ENCODE measurements at places on chromosomes 3 and 15. TPM values are rescaled to one million over a fixed set of nuclear protein-coding genes. Genes with fewer than 3 reads are reported as not detected.

CPA3 gene
- 6.3 TPM for total RNA-seq

CX3CR1 gene
- total RNA-seq, result 1.5 TPM

IL17RE gene
- 117 TPM for total RNA-seq

SYNM gene
- total RNA-seq, result 12.6 TPM

DNA sequence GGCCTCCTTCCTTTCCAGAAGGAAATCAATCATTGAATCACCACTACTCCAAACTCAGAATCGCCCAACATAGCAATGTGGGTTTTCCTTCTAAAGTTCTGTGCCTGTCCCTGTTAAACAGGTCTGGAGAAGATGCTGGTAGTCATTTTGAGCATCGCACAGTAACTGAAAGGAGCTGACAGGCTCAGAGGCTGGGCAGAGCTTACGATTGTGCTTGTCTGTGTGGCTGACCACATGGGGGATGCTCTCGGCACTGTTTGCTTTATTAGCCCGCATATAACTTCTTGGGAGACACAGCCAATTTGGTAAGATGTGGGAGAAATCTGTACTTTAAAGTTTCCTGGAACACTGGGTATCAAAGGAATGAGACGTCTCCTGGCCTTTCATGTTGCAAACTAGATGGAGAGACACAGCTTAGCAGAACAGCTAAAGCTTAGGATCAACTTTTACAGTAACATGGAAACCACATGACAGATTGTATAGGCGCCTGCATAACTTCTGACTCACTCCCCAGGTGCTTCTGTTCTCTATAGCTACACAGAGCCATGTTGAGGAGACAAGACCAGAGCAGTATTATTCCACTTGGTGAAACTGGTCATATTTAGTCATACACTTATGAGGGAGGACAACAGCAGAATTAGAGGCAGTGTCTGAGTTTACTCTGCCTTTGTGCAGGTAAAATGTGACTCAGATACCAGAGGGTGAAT, 374.1 kb downstream of the RORA start:
- no peak for DNase-seq

DNA sequence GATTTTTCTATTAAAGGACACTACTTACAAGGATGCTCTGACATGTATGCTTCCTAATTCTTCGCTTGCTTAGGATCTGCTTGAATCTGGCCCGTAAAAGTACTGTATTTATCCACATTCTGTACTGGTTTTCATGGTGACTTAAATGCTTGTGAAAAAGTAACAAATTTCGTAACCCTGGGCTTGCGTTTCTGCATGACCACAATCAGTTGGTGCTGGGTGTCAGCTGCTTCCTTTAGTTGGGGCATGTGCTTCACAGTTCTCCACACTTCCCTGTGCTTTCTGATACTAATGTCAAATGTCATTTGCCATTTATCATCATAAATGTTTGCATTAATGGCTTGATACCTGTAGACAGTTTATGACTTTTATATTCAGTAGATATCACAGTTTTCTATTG, 218.4 kb upstream of the MLF1 start:
- no peak for DNase-seq

GRCh38 chr3:76700323-76700722, 339.6 kb upstream of the ROBO2 start:
- DNase-seq, result no peak

KNL1 gene
- 0.84 TPM for total RNA-seq

DNA sequence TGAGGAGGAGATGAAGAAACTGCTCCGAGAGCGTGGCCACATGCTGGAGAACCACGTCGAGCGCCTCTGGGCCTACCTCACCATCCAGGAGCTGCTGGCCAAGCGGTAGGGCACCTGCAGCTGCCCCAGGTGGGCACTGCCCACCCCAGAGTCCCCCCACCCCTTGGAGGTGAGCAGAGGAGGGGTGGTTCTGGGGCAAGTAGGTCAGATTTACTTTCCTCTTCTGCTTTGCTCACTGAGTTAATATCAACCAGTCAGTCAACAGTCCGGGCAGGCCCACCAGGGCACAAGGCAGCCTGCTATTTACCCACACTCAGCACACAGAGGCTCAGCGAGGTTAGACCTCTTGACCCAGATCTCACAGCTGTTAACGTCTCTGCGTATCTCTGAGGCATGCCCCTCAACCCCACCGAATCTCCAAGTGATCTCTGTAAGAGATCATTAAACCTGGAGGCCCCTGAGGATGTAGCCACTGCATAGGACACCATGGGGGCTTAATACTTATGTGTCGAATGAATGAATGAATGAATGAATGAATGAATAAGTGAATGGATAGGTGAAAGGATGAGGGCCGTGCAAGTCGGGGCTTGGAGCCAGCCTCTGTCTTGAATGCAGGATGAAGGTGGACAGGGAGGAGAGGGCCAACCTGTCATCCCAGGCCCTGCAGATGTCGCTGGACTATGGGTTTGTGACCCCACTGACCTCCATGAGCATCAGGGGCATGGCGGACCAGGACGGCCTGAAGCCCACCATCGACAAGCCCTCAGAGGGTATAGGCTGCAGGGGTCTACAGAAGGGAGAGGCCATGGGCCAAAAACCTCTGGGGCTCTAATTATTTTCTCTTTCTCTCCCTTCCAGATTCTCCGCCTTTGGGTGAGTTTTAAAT, 8.0 kb upstream of the ITIH3 start:
- DNase-seq, result no peak

BBX gene
- 26.5 TPM for total RNA-seq

DNA sequence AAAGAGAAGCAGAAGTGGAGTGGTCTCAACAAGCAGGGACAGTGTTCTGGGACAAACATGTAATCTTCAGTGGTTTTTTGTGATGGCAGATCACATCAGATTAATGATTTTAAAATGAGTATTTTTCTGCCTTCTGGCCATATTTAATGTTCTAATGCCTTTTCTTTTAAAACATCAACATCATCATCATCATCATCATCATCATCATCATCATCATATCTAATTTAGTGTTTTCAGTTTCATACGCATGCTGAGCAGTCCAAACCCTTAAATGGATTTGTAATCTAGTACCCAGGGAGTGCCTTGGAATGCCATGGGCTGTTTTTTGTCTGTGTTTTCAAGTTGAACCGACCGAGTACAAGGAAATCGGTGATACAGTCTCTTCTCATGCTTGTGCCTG, 68.9 kb downstream of the CACNA2D3 start:
- DNase-seq, result no peak

- DNase-seq, result no peak
Measured at GRCh38 chr3:122085673-122086072, 30.5 kb downstream of the CD86 start.

CNTN6 gene
- not detected for total RNA-seq

- DNase-seq, result peak; percentile 87
Measured at GRCh38 chr3:4741404-4742307, 237.6 kb upstream of the BHLHE40 start.

GRCh38 chr15:90037511-90037860, 36.4 kb downstream of the ZNF710 start:
- no peak for DNase-seq

GRCh38 chr15:60128000-60128376, 123.9 kb downstream of the FOXB1 start:
- DNase-seq, result peak; percentile 20

LRRC34 gene
- 0.34 TPM for total RNA-seq

- peak; percentile 64 for DNase-seq
Measured at GRCh38 chr3:10551821-10552630, 46.6 kb upstream of the ATP2B2 start.

GRCh38 chr15:74781431-74782258, at the start of gene CSK:
CSK (plus strand) TSS chr15:74782080; CDS start chr15:74798298, 16,218 bp downstream.
- DNase-seq, result peak; percentile 93

DNA sequence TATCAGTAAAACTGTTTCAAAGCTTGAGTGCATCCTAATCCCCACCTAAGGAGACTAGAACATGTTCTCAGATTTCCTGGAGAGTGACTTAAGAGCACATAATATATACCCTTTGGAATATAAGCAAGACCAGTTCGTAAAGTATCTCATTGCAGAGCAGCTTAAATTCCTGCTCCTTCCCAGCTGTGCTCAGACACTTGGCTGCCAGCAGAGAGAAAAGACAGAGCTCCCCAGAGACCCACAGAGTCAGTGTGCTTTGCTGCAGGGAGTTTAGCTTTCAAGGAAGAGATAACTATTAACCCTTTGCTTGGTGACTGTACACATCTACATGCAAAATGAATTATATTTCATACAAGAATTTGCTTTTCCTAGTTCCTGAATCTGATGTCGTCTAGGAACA, 338.1 kb upstream of the ARHGEF26 start:
- DNase-seq, result no peak

DNA sequence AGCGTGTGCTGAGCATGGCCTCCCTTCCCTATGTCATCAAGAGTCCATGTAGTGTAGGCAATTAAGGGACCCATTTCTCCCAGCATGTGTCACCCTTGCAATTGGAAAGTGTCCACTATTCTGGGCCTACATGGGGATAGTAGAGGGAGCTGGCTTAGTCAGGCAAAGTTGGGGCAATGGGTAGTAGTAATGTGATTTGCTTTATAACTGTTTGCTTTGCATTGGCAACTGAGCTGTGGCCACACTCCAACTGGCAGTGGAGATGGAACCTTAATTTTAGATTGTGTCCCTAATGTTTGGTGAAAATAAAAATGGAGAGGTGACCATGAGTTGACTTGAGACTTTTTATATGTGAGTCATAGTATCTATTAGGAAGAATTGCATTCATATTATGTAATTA, 97.7 kb upstream of the SAMMSON start:
- no peak for DNase-seq

GRCh38 chr3:115655761-115656282, 32.5 kb downstream of the GAP43 start:
- no peak for DNase-seq

KLHL18 gene
- total RNA-seq, result 43.8 TPM

SLC2A2 gene
- total RNA-seq, result not detected

PLA2G4D gene
- total RNA-seq, result 26.9 TPM

- DNase-seq, result no peak
Measured at GRCh38 chr3:141553055-141553454, 66.2 kb downstream of the RASA2 start.

DNA sequence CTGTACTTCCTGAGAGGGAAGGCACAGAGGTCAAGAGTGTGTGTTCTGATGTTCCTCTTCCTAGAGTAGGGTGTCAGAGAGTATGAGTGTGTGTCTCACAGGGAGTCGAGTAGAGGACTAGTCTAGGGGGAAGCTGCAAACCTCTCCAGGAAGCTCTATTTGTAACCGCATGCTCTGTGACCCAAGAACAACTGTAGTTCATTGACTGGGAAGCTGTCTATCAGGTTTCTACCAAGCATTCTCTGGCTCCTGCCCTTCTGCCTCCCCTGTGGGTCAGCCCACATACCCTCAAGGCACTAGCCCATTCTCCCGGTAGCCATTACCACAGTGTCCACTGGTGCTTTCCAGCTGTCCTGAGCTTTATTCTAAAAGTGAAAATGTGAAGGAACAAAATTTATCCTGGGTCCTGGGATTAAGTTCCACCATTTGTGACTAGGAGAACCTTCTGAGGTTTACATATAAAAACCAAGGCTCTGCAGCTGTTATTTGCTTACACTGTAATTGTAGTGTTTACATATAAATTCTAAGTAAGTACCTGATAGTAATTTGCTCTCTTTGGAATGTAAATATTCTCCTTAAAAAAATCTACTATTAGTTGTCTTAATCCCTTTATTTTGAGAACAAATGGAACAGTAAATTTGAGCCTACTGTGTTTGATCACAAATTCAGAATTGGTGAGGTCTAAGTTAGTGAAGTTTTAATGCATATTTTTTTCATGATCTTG, 40.7 kb downstream of the MYRIP start:
- no peak for DNase-seq

CP gene
- 35.8 TPM for total RNA-seq

STRC gene
- total RNA-seq, result not detected

DNA sequence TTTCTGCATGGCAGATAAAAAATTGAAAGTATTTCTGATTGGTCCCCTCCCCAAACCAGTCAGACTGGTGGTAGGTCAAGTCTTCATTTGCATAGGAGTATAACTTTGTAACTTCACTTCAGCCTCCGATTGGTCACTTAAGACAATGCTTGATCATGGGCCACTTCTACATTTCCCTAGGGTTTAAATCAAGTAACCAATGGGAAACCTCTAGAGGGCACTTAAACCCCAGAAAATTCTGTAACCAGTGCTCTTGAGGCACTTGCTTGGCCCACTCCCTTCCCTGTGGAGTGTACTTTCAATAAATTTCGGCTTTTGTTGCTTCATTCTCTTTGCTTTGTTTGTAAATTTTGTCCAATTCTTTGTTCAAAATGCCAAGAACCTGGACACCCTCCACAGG, 225.5 kb downstream of the ARPP21 start:
- DNase-seq, result no peak

DNA sequence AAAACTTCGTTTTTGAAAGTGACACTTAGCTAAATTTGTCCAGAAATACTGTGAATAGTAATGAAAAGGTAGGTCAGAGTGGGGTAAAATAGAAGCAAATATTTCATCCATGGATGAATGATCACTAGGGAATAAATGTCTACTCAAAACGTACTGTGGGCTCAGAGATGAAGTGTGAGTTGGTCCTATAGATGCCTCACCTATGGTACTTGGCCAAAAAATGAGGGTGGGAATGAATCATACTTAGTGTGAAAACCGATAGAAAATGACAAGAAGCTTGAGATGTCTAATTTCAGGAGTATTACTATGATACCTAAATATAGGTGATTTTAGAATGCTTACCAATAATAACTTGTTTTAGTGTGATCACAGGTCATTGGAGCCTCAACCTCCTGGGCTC, 155.9 kb downstream of the GMNC start:
- no peak for DNase-seq

DNA sequence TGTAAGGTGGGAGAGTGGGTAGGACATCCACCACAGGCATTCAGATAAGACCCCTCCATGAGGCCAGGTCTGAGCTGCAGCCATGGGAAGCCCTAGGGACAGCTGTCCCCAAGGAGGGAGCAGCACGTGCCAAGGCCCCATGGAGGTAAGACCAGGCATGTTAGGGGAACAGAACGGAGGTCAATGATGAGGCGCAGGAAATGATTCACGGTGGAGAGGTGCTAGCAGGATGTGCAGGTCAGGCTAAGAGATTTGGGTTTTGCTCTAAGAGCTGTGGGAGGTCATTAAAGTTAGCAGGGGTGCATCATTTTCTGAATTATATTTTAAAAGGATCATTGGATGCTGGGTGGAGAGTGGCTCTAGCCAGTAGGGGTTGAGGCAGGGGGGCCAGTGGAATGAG, 66.4 kb upstream of the SNRPA1 start:
- no peak for DNase-seq

AGBL1 gene
- not detected for total RNA-seq

GRCh38 chr3:48692551-48692950, 6.8 kb upstream of the NCKIPSD start:
- DNase-seq, result no peak
